Dermis blood vessel endothelial cell (primary cell): ENCODE measurements at places on chromosomes 5 and 9.

DNA sequence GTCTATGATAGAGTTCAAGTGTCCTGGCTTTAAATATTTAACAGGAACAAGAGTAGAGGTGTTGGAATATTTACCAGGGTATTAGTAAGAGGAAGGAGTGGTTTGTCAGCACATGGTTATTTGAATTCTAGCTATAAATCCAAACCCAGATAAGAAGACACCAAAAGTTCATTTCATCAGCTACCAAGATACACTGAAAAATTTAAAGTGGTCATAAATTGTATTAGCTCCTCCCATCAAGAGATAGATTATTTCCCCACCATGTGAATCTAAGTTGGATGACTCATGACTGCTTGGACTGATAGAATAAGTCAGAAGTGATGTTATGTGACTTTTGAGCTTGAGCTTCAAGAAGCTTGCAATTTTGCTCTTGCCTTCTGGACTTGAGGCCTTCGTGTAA lies 72.1 kb upstream of the GRAMD2B start:
- DNase-seq = no peak

DNA sequence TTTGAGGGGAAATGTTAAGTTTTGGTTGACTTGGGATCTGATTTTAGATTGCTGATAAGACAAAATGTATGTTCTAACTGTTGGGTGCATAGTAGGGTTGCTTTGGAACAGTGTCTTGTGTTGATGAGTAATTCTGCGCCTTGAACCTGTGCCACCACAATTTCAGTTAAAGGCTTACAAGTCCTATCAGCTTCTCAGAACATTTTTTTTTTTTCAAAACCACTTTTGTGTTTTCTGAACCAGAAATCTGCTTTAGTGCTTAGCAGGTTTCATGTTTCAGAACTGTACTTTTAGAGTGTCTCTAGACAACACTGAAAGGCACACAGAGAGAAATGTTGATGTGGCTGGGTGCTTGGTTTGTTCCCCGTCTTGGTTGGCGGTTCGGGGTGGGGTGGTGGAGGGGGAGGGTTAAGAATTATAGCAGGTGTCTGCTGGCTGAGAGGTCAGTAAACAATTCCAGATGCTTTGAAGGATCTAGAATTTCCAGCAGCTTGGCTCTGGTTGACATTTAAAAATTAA lies 84.6 kb downstream of the ANKRD55 start:
- no peak for DNase-seq

GRCh38 chr5:173735691-173736090 lies 119.2 kb upstream of the BOD1 start:
- no peak for DNase-seq

- DNase-seq = no peak
These were observed 986.5 kb upstream of the WWC1 start for GRCh38 chr5:167304834-167305469.

DNA sequence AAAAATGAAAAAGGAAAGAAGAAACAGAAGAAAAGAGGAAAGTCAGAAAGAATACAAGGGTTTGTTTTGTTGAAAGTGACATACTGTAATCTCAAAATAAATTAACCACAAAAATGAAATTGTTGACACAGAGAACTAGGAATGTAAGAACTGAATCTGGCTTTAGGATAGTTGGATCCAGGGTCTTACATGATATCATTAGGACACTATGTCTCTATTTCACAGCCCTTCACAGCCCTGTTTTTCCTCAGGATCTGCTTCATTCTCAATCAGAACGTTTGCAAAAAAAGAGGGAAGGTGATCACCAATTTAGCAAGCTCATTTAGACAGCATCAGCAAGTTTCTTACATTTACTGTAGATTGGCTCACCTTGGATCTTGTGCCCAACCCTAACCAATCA lies 188.5 kb upstream of the NREP start:
- no peak for DNase-seq

DNA sequence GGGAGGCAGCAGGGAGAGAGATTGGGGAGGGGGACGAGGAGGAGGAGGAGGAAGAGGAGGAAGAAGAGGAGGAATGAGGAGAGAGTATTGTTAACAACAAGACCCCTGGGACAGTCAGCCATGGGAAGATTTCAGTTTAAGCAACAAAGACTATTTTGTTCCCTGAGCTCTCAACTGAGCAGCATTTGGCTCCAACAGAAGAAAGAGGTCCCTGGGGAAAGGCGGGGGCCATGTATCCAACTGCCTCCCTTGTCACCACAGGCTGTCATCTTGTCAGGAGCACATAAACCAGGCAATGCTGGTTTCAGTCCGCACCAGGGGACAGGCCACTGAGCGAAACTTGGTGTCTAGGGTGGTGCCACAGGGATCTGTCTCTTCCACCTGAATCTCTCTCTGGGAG lies 316.1 kb downstream of the TLE1 start:
- DNase-seq = no peak

- DNase-seq = no peak
These were observed 309.2 kb downstream of the AGTPBP1 start for GRCh38 chr9:85432599-85432998.

DNA sequence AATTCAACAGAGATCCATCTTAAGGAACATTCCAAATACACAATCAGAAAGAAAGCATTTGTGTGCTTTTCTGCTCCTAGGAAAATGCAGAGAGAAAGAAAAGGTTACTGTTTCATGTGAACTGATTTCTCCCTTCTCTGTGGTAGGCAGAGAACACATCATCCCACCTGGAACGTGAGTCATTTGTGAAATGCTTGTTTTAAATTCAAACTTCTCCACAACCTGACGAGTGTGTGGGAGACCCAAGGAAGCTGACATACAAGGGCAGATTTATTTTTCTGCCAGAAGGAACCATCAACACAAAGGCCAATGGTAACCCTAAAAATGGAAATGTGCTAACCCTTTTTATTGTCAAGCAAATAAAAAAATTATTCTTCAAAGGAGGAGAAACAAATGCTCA lies 156.4 kb downstream of the EFNA5 start:
- DNase-seq = peak; percentile 24
